ENCODE measurements at places on chromosomes 12 and 14.

- no peak for DNase-seq
These were observed 2.3 kb downstream of the CDKN1B start for GRCh38 chr12:12719496-12719895.

DNA sequence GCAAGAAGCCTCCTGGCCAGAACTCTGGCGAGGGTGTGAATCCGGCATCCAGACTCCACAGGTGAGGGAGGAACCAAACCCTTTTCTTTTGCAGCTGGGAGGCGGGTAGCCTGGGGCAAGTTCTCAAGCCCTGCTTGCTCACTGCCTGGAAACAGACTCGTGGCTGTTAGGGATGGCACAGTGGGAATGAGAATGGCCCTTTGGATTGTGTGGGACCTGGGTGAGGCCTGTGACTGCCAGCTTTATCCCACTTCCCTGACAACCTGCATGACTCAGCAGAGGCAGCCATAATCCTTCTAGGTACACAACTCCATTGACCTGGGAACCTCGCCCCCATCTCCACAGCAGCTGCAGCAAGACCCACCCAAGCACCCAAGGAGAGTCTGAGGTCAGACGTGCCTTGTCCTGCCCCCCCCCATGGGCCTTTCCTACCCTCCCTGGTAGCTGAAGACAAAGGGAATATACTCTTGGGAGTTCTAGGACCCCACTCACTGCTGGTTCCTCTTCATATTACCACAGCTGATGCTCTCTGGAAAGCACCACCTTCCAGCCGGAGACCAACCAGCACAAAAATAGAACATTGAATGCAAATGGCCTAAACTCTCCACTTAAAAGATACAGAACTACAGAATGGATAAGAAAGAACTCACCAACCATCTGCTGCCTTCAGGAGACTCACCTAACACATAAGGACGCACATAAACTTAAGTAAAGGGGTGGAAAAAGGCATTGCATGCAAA is 5.1 kb upstream of the GPR33 start:
- DNase-seq, result no peak

DNA sequence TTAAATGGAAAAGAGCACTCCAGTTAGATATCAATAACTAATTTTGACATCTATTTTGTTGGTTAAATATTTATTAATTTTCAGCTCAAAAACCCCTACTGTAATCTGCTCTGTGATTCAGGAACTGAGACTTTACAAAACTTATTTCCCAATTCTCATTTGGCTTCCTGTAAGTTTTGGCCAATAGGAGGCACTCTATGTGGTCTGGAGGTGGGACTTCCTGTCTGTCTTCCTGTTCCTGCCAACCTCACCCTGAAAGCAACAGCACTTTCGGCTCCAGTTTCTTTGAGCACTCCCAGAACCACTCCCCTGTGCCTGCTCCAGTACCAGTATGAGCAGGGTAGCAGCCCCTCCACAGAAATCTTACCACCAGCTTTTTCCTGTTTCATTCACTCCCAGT is 1027.0 kb downstream of the VRK1 start:
- no peak for DNase-seq

- no peak for DNase-seq
These were observed 11.4 kb downstream of the INF2 start for GRCh38 chr14:104700747-104701217.

GRCh38 chr12:71626768-71627167 is 36.9 kb downstream of the ZFC3H1 start:
- DNase-seq, result no peak
